ENCODE measurements at places on chromosomes 12 and 14. TPM values are rescaled to one million over a fixed set of nuclear protein-coding genes. Genes with fewer than 3 reads are reported as not detected.

DPY19L2 gene
- 0.70 TPM for total RNA-seq

TSPAN8 gene
- total RNA-seq, result not detected

TAS2R43 gene
- total RNA-seq, result not detected

HRK gene
- 0.12 TPM for total RNA-seq

CLEC6A gene
- not detected for total RNA-seq

MANSC4 gene
- total RNA-seq, result not detected

PGF gene
- total RNA-seq, result 0.71 TPM

VSIG10 gene
- 80.6 TPM for total RNA-seq

CPM gene
- total RNA-seq, result 18.0 TPM

GABARAPL1 gene
- total RNA-seq, result 83.6 TPM

MYRFL gene
- total RNA-seq, result not detected

ABCD2 gene
- not detected for total RNA-seq

DNA sequence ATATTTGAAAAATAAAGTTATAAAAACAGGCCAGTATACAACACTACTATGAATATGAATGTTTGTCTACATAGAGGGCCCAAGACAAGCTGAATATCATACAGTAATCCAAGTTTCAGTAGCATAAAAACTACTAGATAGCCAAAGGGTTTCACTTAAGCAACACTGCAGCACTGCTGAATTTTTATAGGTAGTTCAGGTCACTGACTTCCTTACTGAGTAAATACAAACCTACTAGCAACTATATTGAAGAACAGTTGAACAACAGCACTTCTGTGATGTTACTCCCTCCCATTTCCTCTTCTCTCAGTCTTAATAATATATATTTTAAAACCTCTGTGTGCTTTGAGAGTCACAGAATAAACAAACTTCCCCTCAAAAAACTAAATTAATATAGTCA is 42.7 kb downstream of the GTF2A1 start:
- DNase-seq, result no peak

DNA sequence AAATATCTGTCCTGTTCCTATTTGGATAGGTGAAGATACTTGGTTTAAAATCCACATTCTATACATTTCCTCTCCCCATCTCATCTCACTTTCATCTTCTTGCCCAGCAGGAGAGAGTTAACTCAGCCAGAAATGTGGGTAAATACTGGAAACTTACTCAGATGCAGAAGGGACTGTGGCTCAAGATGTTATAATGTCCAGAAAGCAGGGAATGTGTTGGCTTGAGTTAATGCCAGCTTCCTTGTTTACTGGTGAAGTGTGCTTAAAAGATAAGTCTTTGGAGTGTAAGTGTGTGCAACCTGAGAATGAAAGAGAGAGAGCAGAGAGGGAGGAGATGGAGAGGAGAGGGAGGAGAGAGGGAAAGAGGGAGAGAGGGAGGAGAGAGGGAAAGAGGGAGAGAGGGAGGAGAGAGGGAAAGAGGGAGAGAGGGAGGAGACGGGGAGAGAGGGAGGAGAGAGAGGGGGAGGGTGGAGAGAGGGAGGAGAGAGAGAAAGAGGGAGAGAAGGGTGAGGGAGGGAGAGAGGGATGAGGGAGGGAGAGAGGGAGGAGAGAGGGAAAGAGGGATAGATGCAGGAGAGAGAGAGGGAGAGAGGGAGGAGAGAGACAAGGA is 22.0 kb upstream of the SNRPF start:
- DNase-seq, result peak; percentile 9

- no peak for DNase-seq
Observed at GRCh38 chr14:91509878-91510170, 286 bp downstream of the PPP4R3A start.

DNA sequence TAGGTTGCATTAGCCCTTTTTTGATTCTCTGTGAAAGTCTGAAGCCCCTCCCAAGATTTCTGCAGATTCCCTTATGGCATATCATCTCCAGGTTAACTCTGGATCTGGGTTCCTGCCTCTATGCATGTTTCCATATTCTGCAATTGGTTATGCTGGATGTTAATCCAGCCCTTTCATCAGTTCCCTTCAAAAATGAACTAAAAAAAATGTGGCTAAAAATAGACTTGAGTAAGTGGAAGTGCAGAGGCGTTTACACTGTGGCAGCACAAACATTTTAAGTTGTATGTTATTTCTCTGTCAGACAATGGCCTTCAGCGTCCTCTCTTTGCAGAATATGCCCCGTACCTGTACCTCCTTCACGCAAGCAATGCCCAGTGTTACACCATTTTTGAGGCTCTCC is 11.4 kb downstream of the MGST1 start:
- DNase-seq, result no peak

GRCh38 chr14:80959496-80959895 is 4.1 kb downstream of the TSHR start:
- no peak for DNase-seq

GRCh38 chr14:70887207-70887681 is 20.0 kb upstream of the PCNX1 start:
- no peak for DNase-seq

GRCh38 chr12:45638386-45638785 is 91.1 kb upstream of the ARID2 start:
- DNase-seq, result no peak

DNA sequence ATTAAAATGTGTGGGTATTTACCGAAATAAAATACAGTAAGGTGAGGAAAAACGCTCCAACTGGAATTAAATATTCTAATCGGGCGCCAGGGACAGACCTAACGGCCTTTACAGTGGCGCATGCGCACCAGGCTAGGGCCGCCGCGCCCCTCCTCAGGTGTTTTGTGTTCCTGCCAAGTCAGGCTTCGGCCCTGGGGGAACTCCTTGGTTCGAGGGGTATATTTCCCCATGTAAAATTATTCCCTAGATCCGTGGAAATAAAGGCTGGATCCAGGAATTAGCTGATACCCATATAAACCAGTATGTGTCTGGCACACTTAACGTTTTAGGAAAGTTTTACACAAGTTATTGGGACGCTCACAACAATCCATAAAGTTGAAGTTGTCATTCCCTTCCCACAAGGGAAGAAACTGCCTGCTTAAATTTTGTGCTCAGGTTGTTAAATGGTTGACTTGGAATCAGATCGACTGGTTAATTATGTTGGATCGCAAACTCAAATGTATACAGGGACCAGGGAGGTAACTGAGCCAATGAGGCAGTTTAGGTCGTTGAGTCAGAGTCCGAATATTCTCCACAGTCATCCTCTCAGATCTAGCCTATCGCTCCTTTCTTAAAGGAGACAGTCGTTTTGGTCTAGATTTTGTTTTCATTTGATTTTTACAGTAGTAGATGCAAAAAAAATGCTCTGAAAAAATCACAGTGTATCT is 621 bp upstream of the ANAPC7 start:
- DNase-seq, result peak; percentile 61

DNA sequence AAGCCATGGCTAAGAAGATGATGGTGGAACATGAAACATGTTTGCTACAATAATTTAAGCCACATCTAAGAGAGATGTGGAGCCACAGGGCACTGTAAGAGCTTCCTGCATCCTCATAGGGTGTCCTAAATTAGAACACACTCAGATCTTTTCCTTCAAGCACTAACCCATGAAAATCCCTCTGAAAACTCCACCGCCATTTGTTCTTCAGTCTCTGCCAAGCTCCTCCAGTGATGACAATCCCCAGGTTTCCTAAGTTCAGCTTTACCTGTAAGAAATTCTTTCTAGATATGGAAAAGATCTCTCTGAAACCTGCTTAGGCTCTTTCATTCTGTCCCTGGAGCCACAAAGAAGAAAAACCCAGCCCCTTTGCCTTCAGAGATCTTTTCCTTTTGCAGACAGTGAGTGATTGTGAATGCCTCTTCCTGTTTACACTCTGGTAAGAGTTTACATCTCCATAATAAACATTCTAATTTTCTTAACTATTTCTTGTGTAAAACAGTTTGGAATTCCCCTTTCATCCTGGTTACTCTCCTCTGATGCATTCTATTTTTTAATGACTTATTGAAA is 907.2 kb downstream of the VRK1 start:
- DNase-seq, result no peak

- DNase-seq, result no peak
Observed at GRCh38 chr12:57890191-57891115, 43.9 kb upstream of the CTDSP2 start.

DNA sequence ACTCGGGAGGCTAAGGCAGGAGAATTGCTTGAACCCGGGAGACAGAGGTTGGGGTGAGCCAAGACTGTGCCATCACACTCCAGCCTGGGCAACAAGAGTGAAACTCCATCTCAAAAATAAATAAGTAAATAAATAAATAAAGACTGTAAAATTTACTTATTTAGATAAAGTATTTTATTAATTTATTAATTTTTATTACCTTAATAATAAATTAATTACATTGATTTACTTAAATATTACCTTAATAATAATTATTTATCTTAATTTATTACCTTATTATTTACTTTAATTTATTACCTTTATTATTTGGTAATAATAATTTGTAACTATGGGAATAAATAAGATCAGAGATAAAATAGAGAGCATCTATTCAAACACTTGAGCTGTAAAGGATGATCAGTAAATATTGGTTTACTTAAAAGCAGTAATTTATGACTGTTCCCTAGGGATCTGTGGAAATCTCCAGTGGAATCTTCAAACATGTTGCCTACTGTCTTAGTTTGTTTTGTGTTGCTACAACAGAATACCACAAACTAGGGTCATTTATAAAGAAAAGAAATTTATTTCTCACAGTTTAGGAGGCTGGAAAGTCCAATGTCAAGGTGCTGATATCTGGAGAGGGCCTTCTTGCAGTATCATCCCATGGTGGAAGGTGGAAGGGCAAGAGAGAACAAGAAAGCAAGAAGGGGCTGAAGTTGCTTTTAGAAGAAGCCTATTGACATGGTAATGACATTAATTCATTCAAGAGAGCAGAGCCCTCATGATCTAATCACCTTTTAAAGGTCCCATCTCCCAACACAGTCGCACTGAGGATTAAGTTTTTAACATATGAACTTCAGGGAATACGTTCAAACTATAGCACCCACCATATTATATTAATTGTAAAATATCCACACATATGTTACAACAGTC is 37.1 kb downstream of the SOCS2 start:
- DNase-seq, result no peak

DNA sequence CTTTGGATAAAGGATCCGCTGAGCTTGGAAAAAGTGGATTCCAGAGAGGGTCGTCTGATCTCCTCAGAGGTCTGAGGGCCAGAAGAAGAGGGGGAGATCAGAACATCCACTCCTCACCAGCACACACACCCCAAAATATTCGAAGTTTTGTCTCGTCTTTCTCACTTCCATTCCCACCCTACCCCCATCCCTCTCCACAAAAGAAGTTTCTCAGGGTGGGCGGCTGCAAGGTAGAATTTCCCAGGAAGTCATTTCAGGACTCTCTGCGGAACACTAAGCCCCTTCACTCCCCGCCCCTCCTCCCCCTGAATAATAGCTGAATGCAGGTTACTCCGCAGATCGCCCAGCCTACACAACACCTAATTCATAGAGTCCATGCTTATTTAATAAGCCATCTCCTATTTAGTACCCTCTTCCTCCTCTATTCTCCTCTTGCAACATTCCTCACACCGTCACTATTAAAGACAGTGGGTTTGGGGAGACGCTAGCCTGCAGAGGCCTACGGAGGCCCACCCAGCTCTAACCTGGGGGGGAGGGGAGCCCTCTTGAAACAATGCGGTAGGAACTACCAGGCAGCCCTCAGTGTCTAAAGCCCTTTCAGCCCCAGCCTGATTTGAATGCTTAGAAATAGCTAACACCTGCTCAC is 649 bp upstream of the SALL2 start:
- no peak for DNase-seq

DNA sequence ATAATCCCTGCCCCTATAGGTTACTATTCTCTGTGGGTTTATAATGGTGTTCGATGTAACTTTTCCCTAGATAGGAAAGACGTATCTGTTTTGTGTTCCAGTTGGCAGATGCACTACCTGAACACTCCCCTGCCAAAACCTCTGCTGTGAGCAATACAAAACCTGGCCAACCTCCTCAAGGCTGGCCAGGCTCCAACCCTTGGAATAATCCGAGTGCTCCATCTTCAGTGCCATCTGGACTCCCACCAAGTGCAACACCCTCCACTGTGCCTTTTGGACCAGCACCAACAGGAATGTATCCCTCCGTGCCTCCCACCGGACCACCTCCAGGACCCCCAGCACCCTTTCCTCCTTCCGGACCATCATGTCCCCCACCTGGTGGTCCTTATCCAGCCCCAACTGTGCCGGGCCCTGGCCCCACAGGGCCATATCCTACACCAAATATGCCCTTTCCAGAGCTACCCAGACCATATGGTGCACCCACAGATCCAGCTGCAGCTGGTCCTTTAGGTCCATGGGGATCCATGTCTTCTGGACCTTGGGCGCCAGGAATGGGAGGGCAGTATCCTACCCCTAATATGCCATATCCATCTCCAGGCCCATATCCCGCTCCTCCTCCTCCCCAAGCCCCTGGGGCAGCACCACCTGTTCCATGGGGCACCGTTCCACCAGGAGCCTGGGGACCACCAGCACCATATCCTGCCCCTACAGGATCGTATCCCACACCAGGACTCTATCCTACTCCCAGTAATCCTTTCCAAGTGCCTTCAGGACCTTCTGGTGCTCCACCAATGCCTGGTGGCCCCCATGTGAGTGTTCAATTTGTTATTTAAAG is 11.3 kb downstream of the MAPK1IP1L start:
- DNase-seq, result no peak

DNA sequence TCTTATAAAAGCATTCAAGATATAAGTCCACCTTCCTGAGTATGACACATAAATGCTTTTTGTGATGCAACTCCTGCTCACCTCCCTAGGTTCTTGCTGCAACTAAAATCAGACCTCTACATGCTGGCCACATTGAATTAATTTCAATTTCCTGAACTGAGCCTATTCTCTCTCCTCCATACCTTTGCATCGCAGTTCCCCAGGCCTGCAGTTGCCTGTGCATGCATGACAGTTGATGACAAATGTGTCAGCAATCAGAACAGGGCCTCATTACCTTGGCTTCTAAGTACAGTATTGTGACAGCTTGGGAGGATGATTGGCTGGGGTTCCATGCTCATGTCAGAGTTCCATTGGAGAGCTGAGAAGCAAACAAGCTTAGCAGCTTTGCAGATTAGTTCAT is 3.9 kb upstream of the TM7SF3 start:
- no peak for DNase-seq

DNA sequence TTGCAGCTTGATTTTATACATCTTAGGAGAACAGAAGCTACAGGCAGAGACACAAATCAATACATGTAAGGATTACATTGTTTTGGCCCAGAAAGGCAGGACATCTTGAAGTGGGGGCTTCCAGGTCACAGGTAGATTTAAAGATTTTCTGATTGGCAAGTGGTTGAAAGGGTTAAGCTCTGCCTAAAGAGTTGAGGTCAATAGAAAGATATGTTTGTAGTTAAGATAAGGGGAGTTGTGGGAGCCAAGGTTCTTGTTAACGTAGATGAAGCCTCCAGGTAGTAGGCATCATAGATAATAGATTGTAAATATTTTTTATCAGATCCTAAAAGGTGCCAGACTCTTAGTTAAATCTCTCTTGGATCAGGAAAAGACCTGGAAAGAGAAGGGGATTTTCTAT is 5.5 kb upstream of the DHRS2 start:
- no peak for DNase-seq
